HFFc6 (cell line): ENCODE measurements at places on chromosomes 4 and X. TPM values are rescaled to one million over a fixed set of nuclear protein-coding genes. Genes with fewer than 3 reads are reported as not detected.
A peak's percentile ranks its signal among the peaks of the same experiment; 100 is the strongest.

F9 gene
- not detected in 2 replicates for total RNA-seq

GRCh38 chr4:1712216-1713002 is at the start of gene SLBP:
Gene SLBP (minus strand): TSS chr4:1712319. CDS start chr4:1712188, 131 bp downstream.
- peaks cover 59% of the 10 kb centered on the region for H3K4me1 ChIP-seq
- peak within 1 kb of the TSS; percentile 99 for H3K4me3 ChIP-seq
- peaks cover 24% of the 10 kb centered on the region for H3K36me3 ChIP-seq

STPG2 gene
- total RNA-seq, result not detected in 3 replicates

GPAT3 gene
- 0.55 to 0.82 TPM (median 0.59 TPM) in 3 replicates for total RNA-seq
